ENCODE measurements at places on chromosomes 4 and X. TPM values are rescaled to one million over a fixed set of nuclear protein-coding genes. Genes with fewer than 3 reads are reported as not detected.

DNA sequence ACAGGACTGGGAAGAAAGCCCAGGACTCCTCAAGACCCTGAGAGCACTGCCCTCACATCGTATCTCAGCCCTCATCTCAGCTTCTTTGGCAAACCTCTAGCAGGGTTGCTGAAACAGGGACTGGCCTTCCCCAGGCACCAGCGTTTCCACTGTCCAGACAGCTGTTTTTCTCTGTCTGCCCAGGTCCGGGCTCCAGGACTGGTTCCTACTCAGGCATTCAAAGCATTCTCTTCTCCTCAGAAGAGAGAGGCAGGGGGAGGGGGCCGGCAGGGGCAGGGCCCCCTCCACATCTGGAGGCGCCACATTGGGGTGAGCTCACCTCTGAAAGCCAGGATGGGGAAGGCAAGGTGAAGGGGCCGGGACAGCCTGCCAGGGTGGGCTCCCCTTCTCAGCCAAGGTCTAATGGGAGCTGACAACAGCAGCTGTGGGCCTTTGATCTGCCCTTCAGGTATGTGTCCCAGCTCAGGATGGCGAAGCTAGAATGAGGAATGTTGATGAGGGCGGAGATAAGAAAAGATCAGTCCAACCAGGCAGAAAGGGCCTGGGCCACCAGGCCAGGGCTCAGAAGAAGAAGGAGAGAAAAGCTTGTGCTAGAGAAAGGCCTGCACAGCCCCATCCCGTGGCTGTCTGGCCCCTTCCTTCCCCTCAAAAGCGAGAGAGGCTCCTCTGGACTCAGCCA is 60.4 kb downstream of the PJA1 start:
- no peaks in the 10 kb centered on the region for H3K27me3 ChIP-seq
- no peak for DNase-seq
- H3K27ac ChIP-seq: no peak overlapping the region
- no peaks in the 10 kb centered on the region for H3K36me3 ChIP-seq

RAB9B gene
- 0.38 TPM for total RNA-seq

NAT8L gene
- total RNA-seq: 1.1 TPM

DNA sequence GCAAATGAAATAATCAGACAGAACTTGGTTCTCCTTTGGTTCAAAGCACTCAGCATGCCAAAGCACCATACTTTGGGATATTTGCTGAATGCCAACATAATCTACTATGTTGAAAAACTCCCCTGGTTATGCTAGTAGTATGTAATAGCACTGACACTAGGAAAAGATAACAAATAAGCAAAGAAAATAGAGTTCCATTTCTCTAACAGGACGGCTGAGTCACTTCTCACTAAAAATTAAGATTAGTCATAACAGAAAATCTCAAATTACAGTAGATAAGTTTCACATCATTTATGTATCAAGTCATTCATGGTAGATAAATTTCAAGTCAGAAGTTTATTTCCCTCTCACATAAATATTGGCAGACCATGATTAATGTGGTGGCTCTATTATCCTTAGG is 17.9 kb downstream of the PDHA2 start:
- H3K4me1 ChIP-seq: no peaks in the 10 kb centered on the region
- no peak for DNase-seq
- H3K36me3 ChIP-seq: no peaks in the 10 kb centered on the region
- no peak overlapping the region for H3K4me3 ChIP-seq
- H3K27me3 ChIP-seq: no peaks in the 10 kb centered on the region

ARSJ gene
- not detected for total RNA-seq

- H3K36me3 ChIP-seq: no peaks in the 10 kb centered on the region
- no peak overlapping the region for H3K4me3 ChIP-seq
- H3K27ac ChIP-seq: no peak overlapping the region
- no peaks in the 10 kb centered on the region for H3K4me1 ChIP-seq
- DNase-seq: no peak
Observed at GRCh38 chrX:129006491-129006890, 516.8 kb downstream of the SMARCA1 start.

Measured in activated CD8-positive, alpha-beta T cell treated with anti-CD3 and anti-CD28 coated beads for 36 hours (primary cell).